ENCODE measurements at places on chromosomes 16 and 17. TPM values are rescaled to one million over a fixed set of nuclear protein-coding genes. Genes with fewer than 3 reads are reported as not detected.
A peak's percentile ranks its signal among the peaks of the same experiment; 100 is the strongest.

The MARCHF10 gene
- total RNA-seq = 1.8 TPM

DNA sequence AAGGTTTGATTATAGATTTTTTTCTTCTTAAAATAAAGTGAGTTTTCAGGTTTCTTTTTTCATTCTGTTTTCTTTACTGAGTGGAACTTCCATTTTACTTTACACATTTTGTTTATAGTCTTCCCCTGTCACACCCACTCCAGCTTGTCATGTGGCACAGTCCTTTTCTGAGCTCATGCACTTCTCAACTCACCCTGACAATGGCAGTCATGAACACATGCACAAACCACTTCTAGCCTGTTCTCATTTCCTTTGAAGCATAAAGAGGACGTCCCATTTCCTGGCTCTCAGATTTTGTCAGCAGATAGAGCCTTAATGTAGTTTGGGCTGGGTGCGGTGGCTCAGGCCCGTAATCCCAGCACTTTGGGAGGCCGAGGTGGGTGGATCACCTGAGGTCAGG, 168.0 kb downstream of the AHSP start:
- no peak for DNase-seq
- H3K4me1 ChIP-seq = no peaks in the 10 kb centered on the region
- no peak overlapping the region for H3K27ac ChIP-seq
- peaks cover 5% of the 10 kb centered on the region for H3K27me3 ChIP-seq

- peaks cover 31% of the 10 kb centered on the region for H3K27me3 ChIP-seq
- no peaks in the 10 kb centered on the region for H3K36me3 ChIP-seq
- H3K4me1 ChIP-seq = peaks cover 9% of the 10 kb centered on the region
Observed at GRCh38 chr17:48176471-48176855, 68.9 kb downstream of the SNX11 start.

The HCRT gene
- not detected for total RNA-seq

GRCh38 chr16:88170528-88170991, 212.2 kb upstream of the ZNF469 start:
- no peaks in the 10 kb centered on the region for H3K4me1 ChIP-seq
- H3K27me3 ChIP-seq = peaks cover 22% of the 10 kb centered on the region
- no peak for DNase-seq
- H3K36me3 ChIP-seq = no peaks in the 10 kb centered on the region
- no peak overlapping the region for H3K27ac ChIP-seq
- no peak overlapping the region for H3K4me3 ChIP-seq

DNA sequence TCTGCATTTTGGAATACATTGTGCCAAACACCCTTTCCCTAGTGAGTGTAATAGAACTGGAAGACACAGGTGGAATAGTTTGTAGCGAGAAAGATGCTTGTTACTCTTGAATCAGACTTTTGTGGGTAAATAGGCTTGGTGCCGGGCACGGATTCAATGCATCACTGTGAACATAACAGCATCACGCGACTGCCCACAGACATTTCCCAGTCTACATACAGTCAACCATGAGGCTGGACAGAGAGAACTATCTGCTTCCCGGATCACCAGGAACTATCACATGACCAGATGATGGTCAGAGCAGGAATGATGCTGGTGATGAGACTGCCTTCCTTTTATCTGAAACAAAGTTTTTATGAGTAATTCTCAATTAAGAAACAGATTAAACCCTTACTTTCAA, 397 bp upstream of the KRTAP9-2 start:
- H3K27me3 ChIP-seq = no peaks in the 10 kb centered on the region
- H3K27ac ChIP-seq = no peak overlapping the region
- DNase-seq = no peak
- no peaks in the 10 kb centered on the region for H3K36me3 ChIP-seq
- no peak overlapping the region for H3K4me3 ChIP-seq

- DNase-seq = no peak
- H3K36me3 ChIP-seq = no peaks in the 10 kb centered on the region
Observed at GRCh38 chr16:88432753-88433152, 20.3 kb upstream of the ZFPM1 start.

GRCh38 chr17:39663688-39664580, 1.2 kb upstream of the TCAP start:
- no peak overlapping the region for H3K4me3 ChIP-seq
- peaks cover 22% of the 10 kb centered on the region for H3K27me3 ChIP-seq
- DNase-seq = peak; percentile 48
- no peaks in the 10 kb centered on the region for H3K4me1 ChIP-seq

The HIC1 gene
- 59.8 TPM for total RNA-seq

The DHX58 gene
- 11.6 TPM for total RNA-seq

GRCh38 chr17:73585583-73585982, 58.7 kb downstream of the SDK2 start:
- no peak overlapping the region for H3K27ac ChIP-seq
- no peak overlapping the region for H3K4me3 ChIP-seq

- H3K4me3 ChIP-seq = no peak overlapping the region
- no peaks in the 10 kb centered on the region for H3K27me3 ChIP-seq
- no peak overlapping the region for H3K27ac ChIP-seq
Observed at GRCh38 chr17:80598813-80599545, 54.3 kb downstream of the RPTOR start.

The KRT34 gene
- total RNA-seq = 73.5 TPM

DNA sequence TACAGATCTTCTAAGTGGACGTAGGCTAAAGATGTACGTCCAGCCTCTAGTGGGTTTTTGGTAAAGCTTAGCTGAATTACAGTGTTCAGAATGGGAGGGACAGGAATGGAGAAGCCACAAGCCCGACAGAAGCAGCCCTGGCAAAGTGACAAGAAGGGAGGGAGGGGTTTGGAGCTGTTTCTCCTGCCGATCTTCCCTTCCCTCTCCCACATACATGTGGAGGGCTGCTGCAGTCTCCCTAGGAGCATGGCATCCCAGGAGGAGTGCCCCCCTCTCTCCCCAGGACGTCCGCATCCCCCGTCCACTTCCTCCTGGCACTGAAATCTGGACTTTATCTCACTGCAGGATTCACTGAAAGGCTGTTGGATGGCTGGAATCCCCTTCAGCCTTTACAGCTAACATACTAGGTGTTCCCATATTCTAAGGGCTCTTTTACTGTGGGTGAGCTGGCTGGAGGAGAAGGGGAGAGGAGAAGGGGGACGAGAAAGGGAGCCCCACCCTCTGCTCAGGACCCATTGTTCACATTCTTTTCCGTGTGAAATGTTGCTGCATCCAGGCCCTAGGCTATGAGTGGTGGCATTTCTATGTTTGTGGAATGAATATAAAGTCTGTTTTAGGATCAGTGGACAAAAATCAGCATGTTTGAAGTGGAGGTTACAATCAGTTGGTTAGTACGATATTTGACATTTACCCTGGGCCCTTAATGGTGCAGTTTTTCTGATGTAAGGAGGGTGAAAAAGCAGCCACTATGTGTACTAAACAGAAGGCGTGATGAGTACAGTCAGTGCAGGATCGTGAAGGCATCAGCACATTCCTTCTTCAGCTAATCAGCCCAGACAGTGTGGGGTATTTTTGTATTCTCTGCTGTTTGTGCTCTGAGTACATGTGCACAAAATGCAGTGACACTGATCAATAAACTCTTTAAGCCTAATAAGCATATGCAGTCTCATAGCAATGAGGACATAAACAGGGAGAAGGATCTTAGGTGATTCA, 94.6 kb downstream of the SPECC1 start:
- no peaks in the 10 kb centered on the region for H3K4me1 ChIP-seq
- no peaks in the 10 kb centered on the region for H3K36me3 ChIP-seq
- H3K27me3 ChIP-seq = peaks cover 22% of the 10 kb centered on the region
- no peak overlapping the region for H3K27ac ChIP-seq
- DNase-seq = no peak

The HYDIN gene
- total RNA-seq = not detected

GRCh38 chr17:15278924-15279477, 13.9 kb upstream of the PMP22 start:
- H3K27me3 ChIP-seq = no peaks in the 10 kb centered on the region
- H3K4me3 ChIP-seq = peak overlapping the region; percentile 56
- peak; percentile 97 for DNase-seq
- peak overlapping the region; percentile 86 for H3K27ac ChIP-seq

GRCh38 chr17:17496189-17497064, at the start of gene RASD1:
RASD1 (minus strand) TSS chr17:17496395; CDS start chr17:17496181, 214 bp downstream.
- peak within 1 kb of the TSS; percentile 55 for H3K27ac ChIP-seq
- DNase-seq = peak; percentile 97
- H3K4me1 ChIP-seq = peaks cover 3% of the 10 kb centered on the region
- H3K27me3 ChIP-seq = no peaks in the 10 kb centered on the region
- no peaks in the 10 kb centered on the region for H3K36me3 ChIP-seq

The LRRC37A gene
- total RNA-seq = 2.3 TPM

DNA sequence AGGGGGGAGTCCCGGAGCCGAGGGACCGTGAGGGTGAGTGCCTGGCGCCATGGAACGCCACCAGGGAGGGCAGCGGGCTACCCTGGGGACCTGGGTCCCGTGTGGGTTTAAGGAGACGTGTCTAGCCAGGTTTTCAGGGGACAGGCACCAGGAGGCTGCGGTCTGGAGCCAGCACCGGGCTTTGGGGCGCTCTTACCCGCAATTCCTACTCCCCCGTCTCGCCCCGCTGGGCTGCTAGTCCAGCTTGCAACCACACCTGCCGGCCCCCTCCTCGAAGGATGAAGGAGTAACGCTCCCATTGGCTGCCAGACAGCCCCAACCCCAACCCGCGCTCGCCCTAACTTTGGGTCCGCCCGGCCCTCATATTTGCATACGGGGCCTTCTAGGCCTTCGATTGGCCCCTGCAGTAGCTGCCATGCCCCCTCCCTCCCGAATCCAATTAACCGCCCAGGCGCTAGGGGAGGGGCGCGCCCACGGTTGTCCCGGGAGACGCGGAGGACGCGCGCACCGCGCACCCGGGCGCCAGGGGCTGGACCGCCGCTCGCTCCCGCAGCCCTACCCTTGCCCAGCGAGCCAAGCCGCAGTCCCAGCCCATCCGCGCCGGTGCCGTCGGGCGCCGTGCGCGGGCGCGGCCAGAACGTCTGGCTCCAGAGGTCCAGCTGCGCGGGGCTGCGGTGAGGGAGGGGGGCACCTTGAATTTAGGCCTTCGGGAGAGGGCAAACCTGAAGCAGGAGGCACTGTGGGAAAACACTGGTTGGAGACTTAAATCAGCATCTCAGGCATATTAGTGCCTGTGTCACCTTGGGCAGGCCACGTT, at the start of gene TTLL6:
Gene TTLL6 (minus strand): TSS at position 456 of the 817 bp plus-strand sequence. CDS start 157 bp downstream, at position 299.
- H3K27me3 ChIP-seq = peaks cover 19% of the 10 kb centered on the region
- DNase-seq = peak; percentile 67
- peak within 1 kb of the TSS; percentile 61 for H3K4me3 ChIP-seq
- no peaks in the 10 kb centered on the region for H3K4me1 ChIP-seq
- H3K27ac ChIP-seq = no peak within 1 kb of the TSS
- H3K36me3 ChIP-seq = no peaks in the 10 kb centered on the region

The TPSD1 gene
- total RNA-seq = not detected

The FAM117A gene
- 10.2 TPM for total RNA-seq

- no peak overlapping the region for H3K27ac ChIP-seq
- H3K27me3 ChIP-seq = no peaks in the 10 kb centered on the region
- no peak overlapping the region for H3K4me3 ChIP-seq
- no peaks in the 10 kb centered on the region for H3K4me1 ChIP-seq
- no peak for DNase-seq
- no peaks in the 10 kb centered on the region for H3K36me3 ChIP-seq
Observed at GRCh38 chr16:9447195-9447551, 355.7 kb downstream of the HAPSTR1 start.

DNA sequence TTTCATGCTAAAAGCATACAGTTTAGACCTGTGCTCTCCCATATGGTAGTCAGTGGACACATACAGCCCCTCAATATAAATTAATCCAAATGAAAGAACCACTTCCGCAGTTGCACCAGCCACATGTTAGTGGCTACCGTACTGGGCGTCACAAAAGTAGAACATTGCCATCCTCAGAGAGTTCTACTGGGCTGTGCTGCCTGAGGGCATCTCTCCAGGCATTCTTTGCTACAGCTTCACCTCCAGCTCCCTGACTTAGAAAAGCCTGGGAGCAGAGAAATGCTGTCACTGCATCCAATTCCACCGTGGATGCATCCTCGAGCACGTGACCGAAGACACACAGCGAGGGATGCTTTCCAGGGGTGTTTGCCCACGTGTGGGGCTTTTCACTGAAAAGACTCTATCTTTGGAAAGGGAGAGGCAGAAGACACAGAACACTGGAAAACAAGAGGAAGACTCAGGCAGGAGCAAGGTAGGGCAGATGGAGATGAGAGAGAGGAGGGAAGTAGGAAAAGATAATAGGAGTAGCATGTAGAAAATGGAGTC, 86.4 kb downstream of the GAS7 start:
- no peaks in the 10 kb centered on the region for H3K27me3 ChIP-seq
- peaks cover 20% of the 10 kb centered on the region for H3K4me1 ChIP-seq
- DNase-seq = no peak
- H3K36me3 ChIP-seq = no peaks in the 10 kb centered on the region

The MT1M gene
- total RNA-seq = 3.8 TPM

DNA sequence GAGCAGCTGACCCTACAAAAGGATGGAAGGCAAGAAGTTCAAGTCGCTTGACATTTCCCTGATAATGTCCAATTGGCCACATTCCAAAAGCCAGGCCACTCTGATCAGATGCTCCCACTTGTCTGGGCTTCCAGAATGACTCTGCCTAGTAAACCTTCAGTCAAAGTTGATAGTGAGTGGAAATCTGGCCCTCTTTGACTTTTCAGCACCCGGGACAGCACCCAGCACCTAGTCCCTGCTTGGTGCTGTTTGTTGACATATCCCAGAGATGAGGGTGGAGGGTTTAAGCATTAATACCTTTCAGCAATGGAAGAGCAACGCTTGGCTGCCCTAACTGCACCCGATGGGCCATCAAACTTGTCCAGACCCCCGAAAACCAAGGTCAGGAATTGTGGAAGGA, 131.3 kb downstream of the AIPL1 start:
- H3K4me3 ChIP-seq = no peak overlapping the region
- no peak overlapping the region for H3K27ac ChIP-seq
- no peaks in the 10 kb centered on the region for H3K36me3 ChIP-seq
- H3K4me1 ChIP-seq = no peaks in the 10 kb centered on the region

The TSNAXIP1 gene
- 0.65 TPM for total RNA-seq

The SOST gene
- not detected for total RNA-seq

GRCh38 chr16:46765050-46765449, 16.9 kb upstream of the MYLK3 start:
- H3K4me1 ChIP-seq = no peaks in the 10 kb centered on the region
- H3K36me3 ChIP-seq = no peaks in the 10 kb centered on the region
- H3K27ac ChIP-seq = no peak overlapping the region
- H3K27me3 ChIP-seq = 0 out of 2 replicates have a peak, but pooled peaks cover 9% of the 10 kb centered on the region

- H3K36me3 ChIP-seq = peaks cover 45% of the 10 kb centered on the region
- H3K4me3 ChIP-seq = no peak overlapping the region
- H3K4me1 ChIP-seq = peaks cover 18% of the 10 kb centered on the region
- no peak for DNase-seq
Observed at GRCh38 chr17:38905375-38905774, 20.0 kb upstream of the LASP1NB start.

- peaks cover 4% of the 10 kb centered on the region for H3K36me3 ChIP-seq
- no peak overlapping the region for H3K27ac ChIP-seq
- H3K4me1 ChIP-seq = no peaks in the 10 kb centered on the region
- H3K4me3 ChIP-seq = no peak overlapping the region
- DNase-seq = no peak
Observed at GRCh38 chr16:83959656-83960434, 6.8 kb downstream of the OSGIN1 start.

DNA sequence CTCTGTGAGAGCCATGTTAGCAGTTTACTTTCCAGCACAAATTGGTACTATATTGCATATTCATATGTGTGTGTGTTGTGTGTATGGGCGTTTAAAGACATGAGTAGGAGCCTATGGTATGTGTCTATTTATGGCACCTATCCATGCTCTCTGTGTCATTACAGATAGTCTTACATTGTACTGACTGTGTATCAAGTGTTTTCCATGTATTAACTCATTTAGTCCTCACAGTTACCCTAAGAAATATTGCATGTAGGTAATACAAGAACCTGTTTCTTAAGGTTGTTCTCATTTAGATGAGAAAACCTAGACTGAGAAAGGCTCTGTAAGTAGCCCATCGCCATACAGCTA, 1.6 kb downstream of the ALG1 start:
- peak overlapping the region; percentile 88 for H3K27ac ChIP-seq
- H3K4me1 ChIP-seq = peaks cover 19% of the 10 kb centered on the region
- H3K4me3 ChIP-seq = peak overlapping the region; percentile 86
- DNase-seq = peak; percentile 76

Measured in GM23248 (cell line).